ENCODE measurements at places on chromosomes 6 and 20.

DNA sequence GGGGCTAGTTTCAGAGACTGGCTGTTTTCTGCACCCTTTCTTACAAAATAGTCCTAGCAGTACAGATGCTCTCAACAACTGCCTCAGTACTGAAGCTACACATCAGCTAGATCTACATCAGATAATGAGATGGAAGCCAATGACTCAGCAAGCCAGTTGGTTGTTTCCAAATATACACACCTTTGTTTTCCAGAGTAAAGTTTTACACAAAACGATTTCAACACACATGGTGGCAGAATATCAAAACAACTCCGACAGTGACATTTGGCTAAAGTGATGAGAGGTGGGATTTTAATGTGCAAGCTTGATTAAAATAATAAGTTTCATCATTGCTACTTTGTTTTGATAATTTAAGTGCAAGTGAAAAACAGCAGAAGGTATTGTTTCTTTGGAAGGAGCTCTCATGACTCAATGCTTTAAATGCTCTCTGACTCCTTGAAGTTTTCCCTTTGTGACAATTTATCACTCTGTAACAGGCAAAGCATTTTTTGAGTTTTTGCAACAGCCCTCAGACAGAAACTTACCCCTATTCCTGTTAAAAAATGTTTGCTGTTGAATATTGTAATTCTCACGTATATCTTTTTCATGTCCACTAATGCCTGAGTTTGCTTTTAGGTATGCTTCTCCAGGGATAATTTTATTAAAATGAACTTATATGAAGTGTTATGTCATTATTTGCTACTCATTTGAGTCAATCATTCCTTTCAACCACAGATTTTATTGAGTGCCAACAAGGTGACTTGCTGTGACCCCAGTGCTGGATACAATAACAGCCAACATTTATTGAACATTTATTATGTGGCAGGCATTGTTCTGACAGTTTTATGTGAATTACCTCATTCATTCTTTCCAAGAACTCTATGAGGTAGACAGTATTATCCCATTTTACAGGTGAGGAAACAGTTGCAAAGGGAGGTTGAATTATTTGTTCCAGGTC lies 882.0 kb downstream of the TFAP2A start:
- no peak for DNase-seq

- DNase-seq = no peak
Measured at GRCh38 chr6:32613475-32613874, 23.7 kb upstream of the HLA-DQA1 start.

DNA sequence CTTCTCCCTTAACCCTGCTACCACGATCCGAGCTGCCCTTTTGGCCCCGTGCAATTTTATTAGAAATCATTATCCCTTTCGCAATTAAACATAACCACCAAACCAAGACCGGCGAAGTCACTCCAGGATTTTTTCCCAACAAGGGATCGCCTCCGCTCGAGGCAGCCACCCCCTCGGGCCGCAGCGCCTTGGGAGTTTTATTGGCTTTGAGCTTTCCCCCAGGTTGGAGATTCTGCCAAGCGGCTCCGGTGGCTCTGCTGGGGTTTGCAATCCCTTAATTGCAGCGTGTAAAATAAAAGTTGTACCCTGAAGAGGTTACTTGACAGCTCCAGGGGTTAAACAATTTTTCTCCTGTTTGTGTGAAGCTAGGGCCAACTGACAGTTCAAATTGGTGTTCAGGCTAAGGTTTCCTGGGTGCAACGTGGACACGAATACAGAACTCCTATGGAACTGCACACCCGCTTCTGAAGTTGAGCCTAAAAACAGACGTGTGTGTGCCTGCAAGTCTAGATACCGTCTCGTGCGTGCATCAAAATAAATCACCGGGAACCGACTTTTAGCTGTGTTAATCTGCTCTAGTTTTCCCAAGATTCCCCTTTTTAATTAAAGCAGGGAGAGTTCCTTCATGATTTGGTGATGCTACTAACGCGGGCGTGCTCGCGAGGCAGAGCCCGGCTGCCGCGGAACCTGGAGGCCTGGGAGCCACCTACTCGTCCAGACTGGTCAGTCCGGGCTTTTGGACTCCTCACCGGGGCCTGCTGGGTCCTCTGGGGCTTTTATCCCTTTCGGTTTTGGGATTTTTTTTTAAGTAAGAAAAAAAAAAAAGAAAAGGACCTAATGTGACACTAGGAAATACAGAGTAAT lies 975 bp upstream of the TFAP2A start:
- DNase-seq = no peak

- DNase-seq = no peak
Measured at GRCh38 chr20:49891476-49892110, 23.7 kb downstream of the SPATA2 start.

GRCh38 chr6:83952830-83953229 lies 80.7 kb upstream of the MRAP2 start:
- DNase-seq = no peak

GRCh38 chr6:5584078-5584482 lies 322.8 kb downstream of the FARS2 start:
- no peak for DNase-seq

DNA sequence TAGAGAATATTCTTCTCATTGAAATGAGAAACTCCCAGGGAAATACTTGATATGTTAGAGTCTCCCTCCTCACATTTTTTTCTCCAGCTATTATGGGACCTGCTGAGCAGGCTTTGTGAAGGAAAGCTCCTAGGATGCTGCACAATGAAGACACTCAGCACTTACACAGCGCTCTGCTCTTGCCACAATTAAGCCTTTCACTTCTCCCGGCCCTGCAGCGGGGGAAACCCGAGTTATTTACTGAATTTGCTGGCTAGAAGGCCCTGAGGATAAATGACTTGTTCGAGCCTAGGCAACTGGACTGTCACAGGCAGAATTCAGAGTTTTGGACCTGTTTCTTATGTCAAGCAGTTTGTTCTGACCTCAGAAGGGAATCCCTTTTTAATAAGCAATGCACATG lies 102.0 kb downstream of the MAP3K7 start:
- peak; percentile 19 for DNase-seq

DNA sequence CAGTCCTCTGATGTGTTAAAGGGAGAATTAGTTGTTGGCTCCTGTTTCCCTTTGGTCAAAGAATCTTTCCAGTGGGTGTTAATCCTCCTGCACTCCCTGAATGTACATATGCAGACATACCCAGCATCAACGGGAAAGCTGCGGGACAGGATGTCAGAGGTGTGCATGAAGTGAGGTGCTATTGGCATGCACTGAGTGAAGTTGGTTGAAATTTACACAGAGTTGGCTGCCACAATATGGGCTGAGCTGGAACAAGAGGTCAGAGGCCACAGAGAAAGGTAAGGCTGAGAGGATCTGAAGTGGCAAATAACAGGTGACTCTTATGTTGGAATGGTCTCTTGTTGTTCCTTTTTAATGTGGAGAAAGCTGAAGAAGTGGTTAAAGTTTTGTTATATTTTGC lies 82.7 kb upstream of the AKIRIN2 start:
- DNase-seq = no peak

DNA sequence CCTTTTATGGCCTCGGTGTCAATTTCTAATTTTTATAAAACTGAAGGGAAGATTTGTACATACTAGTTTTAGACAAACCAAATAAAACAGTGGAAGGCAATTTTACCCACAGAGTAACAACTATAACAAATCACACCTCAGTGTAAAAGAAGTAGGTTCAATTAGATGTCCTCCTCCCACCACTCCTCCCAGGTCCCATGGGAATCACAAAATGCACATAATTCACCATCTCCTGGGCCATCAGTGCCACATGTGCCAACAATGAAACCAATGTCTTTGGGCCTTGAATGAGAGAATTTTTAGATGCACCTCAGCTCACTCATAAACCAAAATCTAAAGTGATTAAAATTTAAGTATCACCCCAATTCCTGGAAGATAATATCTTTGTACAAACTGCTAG lies 267.8 kb downstream of the BTBD9 start:
- DNase-seq = no peak

DNA sequence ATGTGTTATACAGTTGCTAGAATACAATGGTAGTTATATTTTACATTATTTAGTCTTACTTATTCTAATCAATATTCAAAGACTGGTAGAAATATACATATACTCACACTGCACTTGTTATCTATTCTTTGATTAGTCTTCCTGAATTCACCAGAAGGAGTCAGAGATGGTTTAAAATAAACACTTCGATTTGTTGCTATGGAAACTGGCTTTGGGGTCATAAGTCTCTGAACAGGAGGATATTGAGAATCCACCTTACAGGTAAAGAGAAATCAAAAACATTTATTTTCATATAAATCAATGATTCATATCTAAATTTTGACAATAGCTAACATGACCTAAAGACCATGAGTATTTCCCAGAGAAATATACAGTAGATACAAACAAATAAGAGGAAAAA lies 41.6 kb downstream of the NUP153 start:
- no peak for DNase-seq

GRCh38 chr6:41028561-41029412 lies 10.2 kb downstream of the UNC5CL start:
- no peak for DNase-seq

DNA sequence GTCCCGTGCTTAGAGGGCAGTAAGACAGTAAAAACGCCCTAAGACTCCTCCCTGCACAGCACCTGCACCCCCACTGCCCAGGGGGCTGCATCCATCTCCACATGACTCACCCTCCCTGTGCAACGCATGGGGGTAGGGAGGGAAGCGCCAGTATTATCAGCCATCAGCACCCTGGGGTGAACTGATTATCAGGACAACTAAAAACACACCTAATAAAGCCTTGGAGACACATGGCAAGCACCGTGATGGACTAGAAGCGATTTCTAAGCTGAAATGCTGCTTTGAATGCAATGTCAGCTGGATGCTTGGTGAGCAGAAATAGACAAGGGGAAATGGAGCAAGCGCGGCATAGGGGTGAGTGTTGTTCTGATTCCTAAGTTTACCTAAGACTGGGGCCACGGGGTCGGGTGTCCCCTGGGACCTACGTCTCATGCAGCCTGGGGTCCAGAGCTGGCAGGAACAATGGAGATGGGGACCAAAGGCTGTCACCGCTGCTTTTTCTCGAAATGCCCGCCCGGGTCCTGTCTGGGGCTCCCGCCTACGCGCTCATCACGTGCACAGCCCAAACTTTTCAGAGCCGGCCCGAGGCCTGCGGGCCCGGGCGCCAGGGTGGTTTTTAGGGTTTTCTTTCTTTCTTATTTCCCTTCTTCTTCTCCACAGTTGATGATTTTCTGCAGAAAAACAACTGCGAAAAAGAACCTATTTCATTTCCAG lies 702 bp upstream of the TNFAIP3 start:
- peak; percentile 20 for DNase-seq

GRCh38 chr6:70547313-70547712 lies 19.4 kb upstream of the SDHAF4 start:
- DNase-seq = peak; percentile 57

DNA sequence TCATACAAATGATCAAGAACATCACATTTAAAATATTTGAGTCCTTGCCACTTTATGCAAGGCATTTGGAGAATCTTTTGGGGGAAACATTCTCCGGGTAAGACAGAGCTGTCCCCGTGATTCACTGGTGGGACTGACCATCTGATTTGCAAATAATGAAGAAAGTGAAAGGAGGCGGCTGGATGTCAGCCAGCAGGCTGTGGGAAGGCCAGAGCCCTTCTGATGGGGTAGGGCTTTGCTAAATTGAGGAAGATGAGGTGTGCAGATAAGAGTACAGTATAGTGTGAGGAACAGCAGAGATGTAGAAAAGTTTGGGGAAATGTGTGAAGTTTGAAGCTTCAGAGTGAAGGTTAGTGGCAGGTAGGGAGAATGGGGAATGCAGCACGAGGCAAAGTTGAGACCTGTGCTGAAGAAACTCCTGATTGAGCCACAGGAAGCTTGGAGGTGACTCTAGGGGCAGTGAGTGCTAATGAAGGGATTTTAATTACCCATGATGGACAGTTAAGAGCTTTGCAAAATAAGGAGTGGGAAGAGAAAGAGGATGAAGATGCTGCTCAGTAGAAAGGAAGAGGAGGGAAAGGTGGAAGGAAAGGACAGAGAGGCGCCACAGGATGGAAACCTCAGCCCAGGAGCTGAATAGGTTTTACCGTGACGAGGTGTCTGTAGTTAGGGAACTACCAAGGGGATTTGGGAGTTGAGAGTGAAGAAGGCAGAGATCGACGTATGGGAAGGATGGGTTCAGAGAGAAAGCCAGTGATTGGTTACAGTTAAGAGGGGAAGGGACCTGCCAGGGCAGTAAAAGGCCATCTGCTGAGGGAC lies 68.7 kb downstream of the SNX9 start:
- DNase-seq = no peak

DNA sequence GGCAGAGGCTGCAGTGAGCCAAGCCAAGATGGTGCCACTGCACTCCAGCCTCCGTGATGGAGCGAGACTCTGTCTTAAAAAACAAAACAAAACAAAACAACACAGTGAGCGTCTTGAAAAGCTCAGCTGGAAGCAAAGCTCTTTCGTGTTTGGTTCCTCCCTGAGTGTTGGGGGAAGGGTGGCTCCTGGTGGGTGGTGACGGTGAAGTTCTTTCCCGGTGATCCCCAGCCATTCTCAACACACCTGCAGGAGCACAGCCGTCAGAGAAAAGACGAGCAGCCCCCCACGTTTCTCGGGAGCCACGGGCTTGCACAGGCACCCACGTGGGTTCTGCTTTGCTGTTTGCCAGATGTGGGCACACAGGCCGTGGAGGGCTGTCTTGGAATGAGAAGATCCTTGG lies 3.2 kb downstream of the BHLHE23 start:
- no peak for DNase-seq

DNA sequence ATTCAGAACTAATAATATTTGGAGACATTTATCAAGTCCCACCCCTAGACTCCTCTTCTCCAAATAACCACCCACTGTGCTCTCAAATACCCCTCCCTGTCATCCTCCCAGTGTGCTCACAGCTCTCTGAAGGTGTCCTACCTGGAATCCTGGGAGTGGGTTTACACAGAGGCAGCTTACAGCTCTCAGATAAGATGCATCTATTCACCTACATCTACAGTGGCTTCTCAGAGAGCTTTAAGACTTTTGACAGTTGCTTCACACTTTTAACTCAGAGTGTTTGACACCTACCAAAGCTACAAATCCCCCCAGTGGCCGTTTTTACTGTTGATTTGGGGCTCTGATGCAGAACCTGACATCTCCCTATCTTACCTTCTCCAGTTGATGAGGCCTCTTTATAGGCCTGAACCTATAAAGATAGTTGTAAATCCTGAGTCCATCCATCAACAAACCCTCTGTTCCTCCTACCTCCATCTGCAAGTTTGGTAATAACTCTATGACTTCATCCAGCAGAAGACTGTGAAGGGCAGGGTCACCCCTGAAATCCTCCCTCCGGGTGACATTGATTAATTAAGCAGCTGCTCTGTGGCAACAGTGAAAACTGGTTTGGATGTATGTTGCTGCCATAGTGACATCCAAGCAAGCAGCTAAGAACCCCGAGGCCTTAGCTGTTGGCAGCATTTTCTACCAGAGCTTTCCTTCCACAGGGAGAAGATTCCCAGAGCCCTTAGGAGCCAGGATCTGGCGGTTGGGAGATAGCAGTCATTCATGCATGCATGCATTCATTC lies 226.1 kb upstream of the RREB1 start:
- DNase-seq = no peak

GRCh38 chr6:2355150-2355549 lies 109.7 kb upstream of the GMDS start:
- DNase-seq = no peak

- no peak for DNase-seq
Measured at GRCh38 chr6:139153855-139154254, 19.0 kb downstream of the HECA start.

- no peak for DNase-seq
Measured at GRCh38 chr6:71197780-71198179, 90.8 kb upstream of the OGFRL1 start.
